ENCODE measurements at places on chromosomes 7 and 10.

DNA sequence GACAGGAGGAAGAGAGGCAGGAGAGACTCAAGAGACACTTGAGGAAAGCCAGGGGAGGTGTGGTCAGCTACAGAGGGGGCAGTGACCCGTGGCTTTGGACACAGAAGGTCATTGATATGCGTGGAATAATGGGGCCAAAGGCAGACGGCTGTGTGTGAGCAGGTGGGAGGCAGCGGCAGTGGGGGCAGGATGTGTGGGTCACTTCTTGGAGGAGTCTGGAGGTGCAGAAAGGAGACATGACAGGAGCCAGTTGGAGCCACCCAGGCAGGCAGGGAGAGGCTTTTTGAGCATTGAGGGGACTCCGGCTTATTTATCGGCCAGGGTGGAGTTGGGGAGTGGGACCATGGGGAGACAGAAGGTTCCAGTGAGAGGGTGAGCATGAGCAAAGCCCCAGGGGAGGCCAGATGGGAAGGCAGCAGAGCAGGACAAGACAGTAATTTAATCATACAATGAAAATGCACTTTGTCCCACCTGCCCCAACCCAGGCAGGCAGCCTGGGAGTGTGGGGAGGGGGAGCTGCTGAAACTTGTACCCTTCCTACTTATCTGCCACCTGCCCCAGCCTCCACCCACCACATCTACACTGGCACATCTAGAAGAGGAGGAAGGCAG lies 5.0 kb downstream of the LDB3 start:
- peak; percentile 46 for DNase-seq

- no peak for DNase-seq
These were observed 77.6 kb upstream of the PPP1R3A start for GRCh38 chr7:113996405-113996804.

DNA sequence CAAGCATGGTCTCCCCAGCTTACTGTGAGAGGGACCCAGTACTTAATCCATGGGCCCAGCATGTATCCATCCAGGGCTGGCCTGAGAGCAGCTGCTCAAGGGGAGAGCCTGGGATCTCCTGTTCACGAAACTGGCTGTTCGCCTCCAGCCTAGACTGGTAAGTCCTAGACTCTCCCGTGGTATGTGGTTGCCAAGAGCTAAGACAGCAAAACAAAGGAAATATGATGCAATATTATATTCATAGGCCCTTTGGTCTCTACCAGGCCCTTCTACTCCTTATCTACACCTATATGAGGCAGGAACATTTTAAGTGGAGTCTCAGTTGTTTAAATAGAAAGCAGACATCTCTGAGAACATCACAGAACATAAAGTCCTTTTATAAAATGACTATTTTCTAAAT lies 28.9 kb upstream of the STK17A start:
- DNase-seq: no peak

- no peak for DNase-seq
These were observed 22.2 kb downstream of the AZGP1 start for GRCh38 chr7:99953649-99954048.

DNA sequence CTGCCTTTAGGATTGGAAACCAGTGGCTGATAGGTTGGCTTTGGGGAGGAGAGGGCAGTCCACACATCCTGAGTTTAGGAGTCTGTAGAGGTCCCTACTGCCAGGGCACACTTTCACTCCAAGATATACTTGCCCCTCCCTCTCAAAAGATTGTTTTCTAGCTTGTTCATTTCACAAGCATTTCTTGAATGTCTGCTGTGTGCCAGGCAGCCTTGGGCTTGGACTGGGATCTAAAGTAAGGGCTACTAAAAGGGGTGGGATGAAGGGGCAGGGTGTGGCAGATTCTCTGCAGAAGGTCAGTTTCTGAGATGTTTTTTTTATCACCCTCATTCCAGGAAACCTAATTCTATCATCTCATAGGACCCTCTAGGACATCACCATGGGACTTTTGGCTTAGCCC lies 272.4 kb downstream of the SKAP2 start:
- DNase-seq: no peak

Data from NCI-H1092 treated with DMSO at 0.1 percent for 48 hours (cell line).